ENCODE measurements at places on chromosomes 16 and 17. TPM values are rescaled to one million over a fixed set of nuclear protein-coding genes. Genes with fewer than 3 reads are reported as not detected.

Gene HS3ST2
- total RNA-seq, result 0.66 TPM

Gene TBC1D26
- total RNA-seq, result not detected

Gene SPOP
- 53.4 TPM for total RNA-seq

Gene CTRB1
- 3.1 TPM for total RNA-seq

Gene MAFG
- total RNA-seq, result 16.5 TPM

Gene BLMH
- total RNA-seq, result 15.0 TPM

Gene CACNA1H
- 2.2 TPM for total RNA-seq

Gene CCL16
- total RNA-seq, result not detected

Gene ABCC6
- total RNA-seq, result 0.77 TPM

Gene KRT20
- not detected for total RNA-seq
